ENCODE measurements at places on chromosomes 11 and 22.
A peak's percentile ranks its signal among the peaks of the same experiment; 100 is the strongest.

GRCh38 chr22:38973289-38974169 lies 8.6 kb upstream of the APOBEC3B start:
- DNase-seq = peak; percentile 80

- no peak for DNase-seq
Measured at GRCh38 chr11:11864803-11865202, 23.0 kb downstream of the USP47 start.

GRCh38 chr22:25666308-25666707 lies 75.7 kb upstream of the MYO18B start:
- peak; percentile 38 for DNase-seq

- no peak for DNase-seq
Measured at GRCh38 chr11:104690241-104690640, 208.0 kb downstream of the CASP12 start.

GRCh38 chr11:45143494-45143893 lies 2.9 kb upstream of the PRDM11 start:
- no peak for DNase-seq

DNA sequence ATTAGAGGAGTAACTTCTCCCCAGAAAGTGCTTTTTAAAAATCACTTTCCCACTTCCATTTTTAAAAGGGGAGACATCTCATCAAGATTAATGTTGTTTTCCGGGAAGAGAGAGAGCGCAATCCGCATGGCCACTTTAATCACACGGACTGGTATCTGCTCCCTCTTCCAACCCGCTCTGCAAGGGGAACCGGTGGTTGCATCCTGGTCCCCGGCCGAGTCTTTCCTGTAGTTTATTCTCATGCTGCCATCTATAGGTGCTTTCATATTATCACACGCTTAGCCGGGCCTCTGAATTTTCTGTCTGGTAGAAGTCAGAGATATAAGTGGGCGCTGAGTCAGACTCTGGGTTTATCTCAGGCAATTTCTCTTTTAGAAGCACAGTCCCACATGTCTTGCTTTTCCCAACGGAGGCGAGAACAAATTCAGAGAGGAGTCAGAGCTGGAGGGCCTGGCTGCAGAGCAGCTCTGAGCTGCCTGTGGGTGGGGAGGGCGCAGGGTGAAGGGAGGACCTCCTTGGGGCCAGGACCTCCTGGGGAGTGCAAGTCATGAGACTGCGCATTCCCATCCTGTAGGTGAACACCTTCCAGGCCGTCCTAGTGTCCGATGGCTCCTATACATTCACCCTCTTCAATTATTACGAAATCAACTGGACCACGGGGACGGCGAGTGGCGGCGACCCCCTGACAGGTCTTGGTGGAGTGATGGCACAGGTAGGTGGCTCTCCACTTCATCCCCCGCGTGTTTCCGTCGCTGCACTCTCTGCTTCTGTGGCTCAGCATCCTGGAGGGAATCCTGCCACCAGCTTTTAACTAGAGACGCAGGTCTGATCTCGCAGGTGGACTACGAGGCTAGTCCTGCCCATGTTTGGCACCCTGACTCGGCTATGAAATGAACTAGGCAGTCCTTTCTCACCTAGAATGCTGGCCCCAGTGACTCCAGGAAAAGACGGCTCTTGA lies 11.7 kb downstream of the TECTA start:
- peak; percentile 78 for DNase-seq

DNA sequence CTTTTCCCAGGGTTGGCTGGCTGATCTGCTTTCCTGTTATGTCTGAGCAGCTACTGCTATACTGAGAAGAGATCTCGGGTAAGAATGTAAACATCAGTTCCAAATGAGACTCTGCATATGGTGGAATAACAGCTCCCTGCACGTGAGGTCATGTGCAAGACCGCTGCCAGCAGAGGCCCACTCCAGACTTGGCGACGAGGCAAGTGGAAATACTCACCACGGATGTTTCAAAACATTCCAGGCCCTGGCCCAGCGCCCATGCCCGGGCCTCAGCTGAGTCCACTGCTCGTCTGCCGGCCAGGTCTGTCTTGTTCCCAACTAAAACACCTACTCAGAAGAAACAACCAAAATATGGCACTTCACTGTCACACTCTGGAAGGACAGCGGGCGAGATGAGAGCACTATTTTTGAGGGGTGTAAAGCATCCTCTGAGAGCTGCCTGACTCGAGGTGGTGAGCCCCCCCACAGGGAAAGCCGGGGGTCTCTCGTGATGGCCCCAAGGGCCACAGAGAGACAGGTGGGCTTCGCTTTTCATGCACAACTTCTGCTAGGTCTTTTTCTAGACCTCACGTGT lies 13.1 kb downstream of the IFT27 start:
- DNase-seq = peak; percentile 14

- DNase-seq = peak; percentile 86
Measured at GRCh38 chr11:65314501-65315203, at the start of gene CDC42EP2. CDC42EP2 (plus strand) TSS chr11:65314866; CDS start chr11:65320899, 6,033 bp downstream.

DNA sequence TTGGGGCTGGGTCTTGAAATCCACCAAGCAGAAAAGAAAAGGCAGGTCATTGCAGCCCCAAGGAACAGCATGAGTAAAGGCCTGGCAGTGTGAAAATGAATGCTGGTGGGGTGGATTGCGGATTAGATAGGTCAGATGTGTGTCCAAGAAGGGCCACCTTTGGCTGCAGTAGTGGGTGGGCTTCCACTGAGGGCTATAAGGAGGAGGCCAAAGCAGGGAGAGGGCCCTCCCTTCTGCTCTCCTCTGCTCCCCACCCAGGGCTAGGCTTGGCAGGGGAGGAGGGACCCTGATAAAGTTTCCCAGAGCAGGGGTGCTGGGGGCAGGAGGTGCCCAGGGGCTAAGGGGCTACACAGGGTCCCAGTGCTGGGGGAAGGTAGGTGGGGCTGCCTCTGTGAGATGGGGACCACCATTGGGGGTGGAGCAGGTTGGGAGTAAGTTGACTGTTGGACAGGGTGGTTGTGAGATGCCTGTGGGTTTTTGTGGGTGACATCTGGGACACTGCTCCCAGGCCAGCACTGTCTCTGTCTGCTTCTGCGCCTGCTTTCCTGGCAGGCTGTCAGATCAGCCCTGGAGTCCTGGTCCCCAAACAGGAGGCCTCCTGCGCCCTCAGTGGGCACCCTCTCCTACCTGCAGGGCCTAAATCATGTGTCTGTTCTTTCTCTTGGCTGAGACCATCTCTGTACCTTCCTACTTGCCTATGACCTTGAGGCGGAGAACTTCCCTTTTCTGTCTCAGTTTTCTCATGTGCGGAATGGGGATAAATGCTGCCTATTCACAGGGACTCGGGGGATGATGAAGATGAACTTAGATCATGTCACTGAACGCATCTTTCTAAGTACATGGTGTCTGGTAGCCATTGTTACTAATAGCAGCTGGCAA lies 1.9 kb downstream of the CAPN5 start:
- peak; percentile 20 for DNase-seq

DNA sequence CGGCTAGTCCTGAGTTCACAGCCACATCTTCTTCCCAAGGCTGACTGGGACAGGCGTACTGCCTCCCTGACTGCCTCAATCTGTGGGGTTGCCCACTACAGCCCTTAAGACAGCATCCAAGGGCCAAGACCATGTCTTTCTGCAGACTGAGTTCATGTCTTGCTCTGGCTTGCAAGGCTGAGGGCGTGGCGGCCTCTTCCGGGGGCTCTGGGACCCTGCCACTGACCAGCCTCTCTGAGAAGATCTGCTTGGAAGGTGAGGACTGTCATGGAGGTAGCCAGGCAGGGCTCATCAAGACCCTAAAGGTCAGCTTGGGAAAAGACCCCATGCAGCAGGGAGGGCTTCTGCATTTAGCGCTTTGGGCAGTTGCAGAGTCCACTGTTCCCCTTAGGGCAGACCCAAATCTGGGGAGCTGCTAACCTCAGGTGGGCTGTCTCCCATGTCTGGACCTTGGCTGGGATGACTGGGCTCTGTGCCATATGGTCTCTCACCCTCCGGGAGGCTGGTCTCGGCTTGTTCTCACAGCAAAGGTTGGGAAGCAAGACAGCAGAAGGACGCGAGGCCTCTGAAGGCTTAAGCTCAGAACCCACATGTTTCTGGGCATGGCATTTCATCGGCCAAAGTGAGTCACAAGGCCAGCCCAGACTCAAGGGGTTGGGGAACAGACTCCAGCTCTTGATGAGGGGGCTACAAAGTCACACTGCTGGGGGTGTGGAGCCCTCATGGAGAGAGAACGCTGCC lies 109.1 kb upstream of the LMO1 start:
- no peak for DNase-seq

DNA sequence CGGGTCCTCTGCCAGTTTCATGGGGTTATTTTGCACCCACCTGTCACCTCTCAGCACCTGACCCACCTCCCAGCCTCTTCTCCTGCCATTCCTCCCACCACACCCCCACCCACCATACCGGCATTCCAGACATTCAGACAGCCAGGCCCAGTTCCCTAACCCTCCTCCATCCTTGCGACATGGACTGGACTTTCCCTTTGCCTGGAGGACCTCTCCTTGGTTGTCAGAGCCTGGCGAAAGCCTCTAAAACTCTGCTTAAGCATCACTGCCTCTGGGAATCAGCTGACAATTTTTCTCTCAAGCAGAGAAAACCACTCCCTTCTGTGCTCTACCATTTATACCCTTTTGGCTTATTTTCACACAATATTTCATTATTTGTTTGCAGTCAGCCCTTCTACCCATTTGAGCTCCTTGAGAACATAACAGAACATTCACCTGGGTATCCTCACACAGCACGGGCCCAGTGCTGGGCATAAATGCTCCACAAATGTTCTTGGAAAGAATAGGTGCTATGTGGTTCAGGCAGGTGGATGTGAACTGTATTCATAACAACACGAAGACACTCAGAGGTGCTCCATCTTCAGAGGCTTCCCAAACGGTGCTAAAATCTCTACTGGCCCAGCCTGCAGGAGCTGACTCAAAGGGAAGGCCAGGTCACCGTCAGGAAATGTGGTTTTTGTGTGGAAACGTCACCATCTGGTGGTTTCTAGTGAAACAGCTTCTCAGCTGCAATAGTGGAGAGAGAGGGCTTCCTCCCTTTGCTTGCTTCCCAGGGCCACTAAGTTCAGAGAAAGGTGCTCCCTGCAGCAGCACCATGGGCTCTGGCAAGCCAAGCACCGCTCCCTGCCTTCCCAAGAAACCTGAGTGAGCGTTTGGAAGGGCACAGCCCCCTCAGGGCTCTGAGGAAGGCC lies 10.4 kb downstream of the SPATA19 start:
- peak; percentile 82 for DNase-seq

GRCh38 chr22:32862936-32863661 lies 61.6 kb downstream of the TIMP3 start:
- DNase-seq = no peak

DNA sequence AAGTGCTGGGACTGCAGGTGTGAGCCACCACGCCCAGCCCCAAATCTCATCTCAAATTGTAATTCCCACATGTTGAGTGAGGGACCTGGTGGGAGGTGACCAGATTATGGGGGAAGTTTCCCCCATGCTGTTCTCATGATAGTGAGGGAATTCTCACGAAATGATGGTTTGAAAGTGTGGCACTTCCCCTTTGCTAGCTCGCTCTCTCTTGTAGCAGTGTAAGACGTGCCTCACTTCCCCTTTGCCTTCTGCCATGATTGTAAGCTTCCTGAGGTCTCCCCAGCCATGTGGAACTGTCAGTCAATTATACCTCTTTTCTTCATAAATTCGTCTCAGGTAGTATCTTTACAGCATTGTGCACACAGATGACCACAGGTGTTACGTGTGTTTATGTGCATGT lies 357.8 kb downstream of the CADM1 start:
- DNase-seq = no peak

- no peak for DNase-seq
Measured at GRCh38 chr22:19710769-19711106, 3.6 kb upstream of the SEPTIN5 start.

GRCh38 chr11:119369132-119369925 lies 12.2 kb downstream of the USP2 start:
- no peak for DNase-seq

- no peak for DNase-seq
Measured at GRCh38 chr11:47854667-47855066, 6.5 kb upstream of the NUP160 start.

Data from H9 (cell line).